ENCODE measurements at places on chromosomes 5 and 9.

- DNase-seq = no peak
Observed at GRCh38 chr9:123861086-123861755, 68.7 kb downstream of the DENND1A start.

- no peak for DNase-seq
Observed at GRCh38 chr5:87307796-87308423, 40.2 kb downstream of the RASA1 start.

DNA sequence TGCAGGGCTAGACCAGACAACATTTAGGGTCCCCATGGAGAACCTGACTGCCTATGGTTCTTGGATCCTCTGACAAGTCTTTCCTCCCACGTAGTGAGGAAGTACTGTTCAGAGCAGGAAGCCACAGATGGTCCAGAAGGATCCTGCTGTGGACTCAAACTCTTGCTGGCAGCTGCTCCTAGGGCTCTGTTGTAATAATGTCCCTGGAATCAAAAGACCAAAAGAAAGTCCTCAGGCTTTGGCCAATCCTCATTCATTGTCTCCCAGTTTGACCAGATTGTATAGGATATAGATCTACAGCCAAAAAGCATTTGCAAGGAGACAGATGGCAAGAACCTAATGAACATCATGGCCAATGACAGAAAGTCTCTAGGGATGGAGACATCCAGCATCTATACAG, 53.9 kb downstream of the SEMA6A start:
- DNase-seq = no peak

DNA sequence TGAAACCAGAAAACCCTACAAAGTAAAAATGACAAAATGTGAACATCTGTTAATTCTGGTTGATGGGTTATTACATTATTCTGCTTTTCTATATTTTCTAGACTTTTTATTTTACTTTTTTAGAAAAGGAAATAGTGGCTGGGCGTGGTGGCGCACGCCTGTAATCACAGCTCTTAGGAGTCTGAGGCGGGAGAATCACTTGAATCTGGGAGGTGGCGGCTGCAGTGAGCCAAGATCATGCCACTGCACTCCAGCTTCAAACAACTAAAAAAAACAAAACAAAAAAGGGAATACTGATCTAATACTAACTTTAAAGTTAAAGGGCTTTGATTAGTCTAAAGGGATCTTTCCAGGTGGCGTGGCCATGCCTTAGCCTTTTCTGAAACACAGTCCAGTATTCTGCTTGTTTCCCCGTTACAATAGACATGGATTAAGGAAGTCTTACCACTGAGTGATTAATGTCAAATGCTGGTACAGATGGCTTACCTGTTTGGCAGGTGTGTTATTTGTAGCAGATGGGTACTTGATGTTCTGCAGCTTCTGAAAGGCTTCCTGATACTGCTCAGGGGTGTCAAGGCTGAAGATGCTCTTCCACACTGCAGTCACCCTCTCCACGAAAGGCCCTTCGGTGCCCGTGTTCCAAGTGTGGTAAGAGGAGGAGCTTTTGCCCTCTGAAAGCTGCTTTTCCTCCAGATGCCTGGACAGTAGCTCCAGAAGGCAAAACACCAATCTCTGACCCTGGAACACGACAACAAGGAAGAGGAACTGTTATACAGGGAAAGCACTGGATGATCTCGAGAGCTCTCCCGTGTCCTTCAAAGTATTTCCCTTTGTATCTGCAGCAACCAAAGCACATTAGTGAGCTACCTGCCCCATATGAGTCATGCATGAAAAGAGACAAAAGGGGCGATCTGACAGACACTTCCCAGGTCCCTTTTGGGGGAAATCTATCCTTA, 37.5 kb downstream of the CNOT8 start:
- DNase-seq = no peak

- DNase-seq = no peak
Observed at GRCh38 chr9:131402073-131402472, 8.2 kb downstream of the PRRC2B start.

DNA sequence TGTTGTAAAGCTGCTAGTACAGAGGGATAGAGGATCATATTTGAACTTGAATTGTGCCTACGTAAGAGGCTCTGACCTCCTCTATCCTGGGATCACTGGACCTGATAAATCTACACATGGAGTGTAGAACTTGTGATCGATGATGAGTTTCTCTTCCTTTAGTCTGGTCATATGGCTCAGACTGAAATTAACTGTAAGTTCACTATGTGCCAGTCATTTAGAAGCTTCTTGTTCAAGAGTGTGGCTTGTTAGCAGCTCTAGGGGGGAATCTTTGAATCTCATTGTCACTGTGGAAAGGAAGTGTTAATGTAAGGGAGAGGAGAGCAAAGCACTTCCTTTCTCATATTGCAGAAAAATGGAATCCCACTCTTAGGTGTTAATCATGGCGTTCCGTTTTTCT, 12.1 kb downstream of the ZBTB34 start:
- no peak for DNase-seq

GRCh38 chr5:7897014-7897600, 28.2 kb downstream of the MTRR start:
- peak; percentile 38 for DNase-seq

DNA sequence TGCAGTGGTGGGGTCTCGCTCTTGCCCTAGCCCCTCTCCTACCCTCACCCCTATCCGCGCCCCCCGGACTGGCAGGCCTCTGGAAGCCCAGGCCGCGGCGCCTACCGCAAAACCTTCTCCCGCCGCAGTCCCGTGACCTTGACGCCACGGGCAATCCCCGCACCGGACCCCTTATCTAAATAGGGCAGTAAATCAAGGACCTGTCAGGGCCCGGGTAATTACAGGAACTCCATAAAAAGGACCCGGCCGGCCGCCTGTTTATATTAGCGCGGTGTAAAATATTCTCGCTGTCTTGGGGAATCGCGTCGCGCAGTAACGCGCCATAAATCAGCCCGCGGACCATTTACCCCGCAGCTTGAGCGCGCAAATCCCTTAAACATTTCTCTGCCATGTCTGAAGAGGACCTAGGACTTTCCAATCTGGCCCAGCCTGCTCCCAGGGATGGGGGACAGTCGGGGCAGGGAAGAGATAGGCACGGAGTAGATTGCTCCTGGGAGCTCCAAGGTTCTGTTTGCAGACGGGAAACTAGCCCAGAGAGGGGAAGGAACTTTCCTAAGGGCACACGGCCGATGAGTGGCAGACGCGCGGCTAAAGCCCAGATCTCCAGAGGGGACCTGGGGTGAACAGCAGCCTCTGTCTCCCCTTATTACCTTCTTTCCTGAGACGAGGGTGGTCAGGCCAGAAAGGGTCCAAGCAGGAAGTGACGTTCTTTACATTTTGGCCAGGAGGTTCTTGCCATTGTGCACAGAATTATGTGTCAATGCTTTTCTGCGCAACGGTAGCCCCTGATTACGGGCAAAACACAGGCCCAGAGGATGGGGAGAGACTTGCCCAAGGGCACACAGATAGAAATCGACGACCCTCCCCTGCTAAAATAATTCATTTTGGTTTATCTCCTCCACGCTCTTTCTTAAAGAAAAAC, 4.8 kb upstream of the HAND1 start:
- no peak for DNase-seq

DNA sequence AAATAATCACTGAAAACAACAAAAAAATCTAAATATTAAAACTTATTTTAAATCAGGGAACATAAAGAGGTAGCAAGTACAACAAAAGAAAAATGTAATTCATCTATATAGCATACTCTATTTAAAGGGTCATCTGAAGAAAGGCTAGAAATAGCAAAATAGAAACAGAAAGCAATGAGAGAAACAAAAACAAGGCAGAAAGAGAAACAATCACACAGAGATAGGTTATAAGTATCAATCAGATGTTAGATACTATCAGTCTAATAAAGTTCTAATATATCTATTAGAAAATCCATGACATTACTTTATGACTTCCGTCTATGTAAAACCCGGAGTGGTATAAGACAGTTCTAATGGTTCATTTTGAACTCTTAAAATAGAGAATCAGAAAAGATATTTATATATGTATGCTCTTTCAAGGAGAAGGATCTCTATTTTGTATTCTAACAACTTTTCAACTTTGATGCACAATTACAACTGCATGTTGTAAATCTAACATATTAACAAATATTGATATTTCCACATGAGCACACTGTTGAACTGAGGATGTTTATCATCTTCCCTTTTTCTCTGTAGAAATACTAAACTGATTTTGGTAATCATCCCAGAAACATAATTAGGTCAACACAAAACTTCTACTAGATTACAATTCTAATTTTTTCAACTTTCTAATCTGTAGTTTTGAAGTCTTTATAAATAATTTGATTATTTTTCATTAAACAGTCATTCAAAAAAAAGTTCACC, 15.8 kb downstream of the RICTOR start:
- DNase-seq = no peak

- DNase-seq = no peak
Observed at GRCh38 chr5:107610798-107611197, 59.9 kb downstream of the EFNA5 start.

DNA sequence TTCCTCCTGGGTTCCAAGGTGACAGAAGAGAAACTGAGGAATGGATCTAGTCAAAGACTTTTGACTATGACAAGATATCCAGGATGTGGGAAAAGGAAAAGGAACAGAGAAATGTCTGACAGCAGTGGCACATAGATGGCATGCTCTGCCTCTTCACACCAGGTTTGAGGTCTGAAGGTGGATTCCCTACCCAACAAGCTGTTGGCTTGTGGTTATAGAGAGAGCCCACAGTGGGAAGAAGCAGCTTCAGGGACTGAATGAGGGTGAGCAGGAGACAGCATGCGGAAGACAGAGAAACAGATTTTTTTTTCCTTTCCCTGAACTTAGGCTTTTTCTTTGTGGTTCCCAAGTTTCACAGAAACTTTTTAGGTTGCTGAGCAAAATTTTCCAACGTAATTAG, 20.6 kb downstream of the IFNW1 start:
- DNase-seq = no peak

All from activated CD4-positive, alpha-beta T cell treated with anti-CD3 and anti-CD28 coated beads for 48 hours (primary cell).